LNCaP clone FGC (cell line): ENCODE measurements at places on chromosomes 4 and X.
A peak's percentile ranks its signal among the peaks of the same experiment; 100 is the strongest.

- DNase-seq = peak; percentile 27
Observed at GRCh38 chrX:19687395-19687794, 172.1 kb upstream of the MAP3K15 start.

DNA sequence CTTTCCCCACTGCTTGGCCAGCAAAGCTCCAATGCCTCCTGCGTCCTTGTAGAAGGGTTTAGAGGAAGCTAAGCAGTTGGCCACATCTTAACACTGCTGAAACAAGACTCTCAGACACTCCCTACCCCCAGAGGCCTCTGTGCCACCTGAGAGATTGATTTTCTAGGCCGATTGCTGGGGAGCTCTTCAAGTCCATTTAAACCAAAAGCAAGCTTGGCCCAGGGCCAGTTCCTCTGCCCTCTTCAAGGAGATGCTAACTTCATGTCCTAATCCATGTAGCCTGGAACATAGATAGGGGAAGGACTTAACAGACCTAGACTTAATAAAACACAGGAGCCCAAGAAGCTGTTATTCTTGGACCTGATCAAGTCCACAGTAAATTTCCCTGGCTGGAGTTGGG, 27.2 kb upstream of the FMR1NB start:
- no peak for DNase-seq

DNA sequence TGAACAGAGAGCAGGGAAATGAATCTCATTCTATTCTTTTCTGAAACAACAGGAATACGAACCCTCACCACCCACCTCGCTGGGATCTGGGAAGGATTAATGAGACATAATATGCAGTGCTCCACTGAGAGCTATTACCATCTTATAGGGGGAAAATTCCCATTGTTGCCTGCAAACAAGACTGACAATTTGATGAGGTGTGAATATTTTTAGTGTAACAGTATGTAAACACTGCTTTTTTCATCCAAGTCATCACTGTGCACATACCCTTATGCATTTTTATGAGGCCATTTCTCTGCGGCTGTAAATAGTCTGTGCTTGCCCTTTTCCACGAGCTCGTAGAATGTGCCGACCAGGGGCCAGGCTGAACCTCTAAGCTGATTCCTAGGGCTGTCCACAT, 285.6 kb upstream of the CPEB2 start:
- no peak for DNase-seq

- no peak for DNase-seq
Observed at GRCh38 chrX:40394302-40394701, 186.5 kb upstream of the ATP6AP2 start.

GRCh38 chr4:74840936-74841509, 46.7 kb upstream of the BTC start:
- no peak for DNase-seq

GRCh38 chr4:176150704-176151103, 44.7 kb downstream of the SPATA4 start:
- no peak for DNase-seq

- no peak for DNase-seq
Observed at GRCh38 chrX:22159071-22159470, 113.6 kb upstream of the CBLL2 start.

- DNase-seq = no peak
Observed at GRCh38 chrX:121754301-121754700, 706.9 kb downstream of the GLUD2 start.

GRCh38 chr4:53981567-53981966, 82.8 kb downstream of the CHIC2 start:
- no peak for DNase-seq

DNA sequence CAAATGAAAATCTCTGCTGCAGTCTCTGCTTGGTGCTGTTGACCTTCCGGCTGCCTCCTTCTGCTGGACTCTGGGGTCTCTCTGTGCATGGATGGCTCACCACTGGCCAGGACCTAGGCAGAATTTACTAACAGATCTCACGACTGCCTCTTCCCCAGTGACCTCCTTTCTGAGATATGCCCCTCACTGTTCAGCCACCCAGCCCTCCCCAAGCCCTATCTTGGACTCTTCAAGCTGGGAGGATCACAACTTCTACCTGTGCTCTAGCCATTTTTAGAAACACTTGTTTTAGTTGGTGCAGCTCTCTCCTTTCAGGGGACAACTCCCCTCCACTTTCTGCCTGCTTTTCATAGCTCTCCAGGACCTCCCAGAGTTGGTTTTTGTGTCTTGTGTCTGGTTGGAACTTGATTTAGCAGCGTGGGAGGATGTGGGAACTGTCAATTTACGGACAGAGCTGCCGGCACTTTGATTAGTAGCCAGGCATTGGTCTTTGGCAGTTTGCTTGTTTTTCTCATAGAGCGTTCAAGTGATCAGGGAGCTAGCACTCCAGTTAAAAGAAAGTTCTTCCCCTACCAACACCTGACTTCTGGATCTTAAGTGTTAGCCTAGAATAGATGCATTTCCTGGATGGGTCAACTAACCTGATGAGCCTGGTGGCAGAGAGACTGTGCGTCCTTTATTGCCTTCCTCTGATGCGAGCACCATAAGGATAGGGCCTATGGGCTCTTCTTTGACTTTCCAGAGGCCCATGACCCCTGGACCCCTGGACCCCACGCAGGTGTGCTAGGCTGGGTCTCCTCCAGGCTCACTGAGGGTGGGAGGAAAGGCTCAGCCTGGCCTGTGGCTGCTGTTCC, 6.5 kb downstream of the RGS12 start:
- no peak for DNase-seq

GRCh38 chr4:188299161-188299560, 159.9 kb downstream of the TRIML1 start:
- DNase-seq = no peak

- no peak for DNase-seq
Observed at GRCh38 chr4:24799544-24800324, 4.4 kb downstream of the SOD3 start.

- no peak for DNase-seq
Observed at GRCh38 chr4:3611778-3612177, 79.6 kb upstream of the LRPAP1 start.

- no peak for DNase-seq
Observed at GRCh38 chrX:53678667-53679066, 7.9 kb downstream of the HUWE1 start.

GRCh38 chr4:158203436-158203835, 6.8 kb upstream of the TMEM144 start:
- no peak for DNase-seq

DNA sequence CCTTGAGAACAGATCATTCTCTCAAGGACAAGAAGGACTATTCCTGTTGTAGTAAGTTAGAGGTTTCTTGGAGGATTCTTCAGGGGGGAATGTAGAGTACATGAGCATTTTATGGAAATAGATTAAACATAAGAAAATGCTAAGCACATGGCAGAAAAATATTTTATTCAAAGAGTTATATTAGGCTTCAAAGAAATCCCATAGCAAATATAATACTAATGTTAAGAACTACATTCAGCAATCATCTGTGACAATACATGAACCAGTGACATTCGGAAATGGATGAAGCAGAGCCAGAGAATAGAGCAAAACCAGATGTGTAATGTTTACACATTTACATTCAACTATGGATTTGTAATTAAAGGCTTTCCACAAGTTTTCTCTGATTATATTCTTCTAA, 288.6 kb downstream of the NAF1 start:
- DNase-seq = no peak

GRCh38 chr4:113153529-113154101, 104.2 kb downstream of the ANK2 start:
- no peak for DNase-seq

GRCh38 chrX:13428053-13428786, 108.4 kb upstream of the ATXN3L start:
- DNase-seq = peak; percentile 18

DNA sequence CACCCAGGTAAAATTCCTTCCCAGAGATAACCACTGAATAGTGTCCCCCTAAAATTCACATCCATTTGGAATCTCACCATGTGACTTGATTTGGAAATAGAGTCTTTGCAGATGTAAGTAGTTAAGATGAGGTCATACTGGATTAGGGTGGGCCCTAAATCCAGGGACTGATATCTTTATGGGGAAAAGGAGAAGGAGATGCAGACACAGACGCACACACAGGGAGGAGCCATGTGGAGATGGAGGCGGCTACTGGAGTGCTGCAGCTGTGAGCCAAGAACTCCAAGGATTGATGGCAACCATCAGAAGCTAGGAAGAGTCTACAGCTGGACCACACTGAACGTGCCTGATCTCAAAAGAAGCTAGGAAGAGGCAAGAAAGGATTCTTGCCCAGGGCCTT, 96.6 kb upstream of the SRD5A3 start:
- DNase-seq = no peak

- DNase-seq = no peak
Observed at GRCh38 chrX:103941201-103941975, 21.0 kb upstream of the TMSB15B start.

DNA sequence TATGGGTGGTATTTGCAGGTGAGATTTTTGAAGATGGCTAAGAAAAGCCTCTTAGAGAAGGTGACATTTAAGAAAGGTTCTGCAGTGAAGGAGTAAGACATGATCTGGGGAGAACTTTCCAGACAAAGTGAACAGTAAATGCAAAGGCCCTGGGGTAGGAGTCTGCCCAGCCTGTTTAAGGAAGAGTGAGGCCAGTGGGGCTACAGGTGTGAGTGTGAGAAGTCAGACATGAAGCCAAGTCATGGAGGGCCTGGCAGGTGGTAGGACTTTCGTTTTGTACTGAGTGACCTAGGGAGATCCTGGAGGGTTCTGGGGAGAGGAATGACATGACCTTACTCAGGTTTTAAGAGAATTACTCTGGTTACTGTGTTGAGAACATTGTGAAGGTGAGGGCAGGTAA, 21.5 kb downstream of the COQ2 start:
- no peak for DNase-seq

GRCh38 chr4:24630937-24631336, 46.6 kb upstream of the DHX15 start:
- no peak for DNase-seq

GRCh38 chr4:77204621-77205020, 47.6 kb downstream of the CCNG2 start:
- no peak for DNase-seq

DNA sequence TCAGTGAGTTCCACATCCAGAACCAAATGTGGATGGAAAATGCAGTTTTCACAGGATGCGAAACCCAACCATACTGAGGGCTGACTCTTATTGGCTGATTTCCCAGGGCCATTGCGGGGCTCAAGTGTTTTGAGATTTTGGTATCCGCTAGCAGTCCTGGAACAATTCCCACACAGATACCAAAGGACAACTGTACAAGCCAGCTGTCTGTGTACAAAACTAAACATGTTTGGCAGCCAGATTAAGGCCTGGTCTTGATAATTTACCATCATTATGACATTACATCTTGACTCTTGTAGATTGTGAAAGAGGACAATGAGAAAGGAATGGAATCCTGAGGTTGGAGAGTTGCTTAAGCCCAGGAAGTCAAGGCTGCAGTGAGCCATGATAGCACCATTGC, 121.9 kb downstream of the DKK2 start:
- no peak for DNase-seq

DNA sequence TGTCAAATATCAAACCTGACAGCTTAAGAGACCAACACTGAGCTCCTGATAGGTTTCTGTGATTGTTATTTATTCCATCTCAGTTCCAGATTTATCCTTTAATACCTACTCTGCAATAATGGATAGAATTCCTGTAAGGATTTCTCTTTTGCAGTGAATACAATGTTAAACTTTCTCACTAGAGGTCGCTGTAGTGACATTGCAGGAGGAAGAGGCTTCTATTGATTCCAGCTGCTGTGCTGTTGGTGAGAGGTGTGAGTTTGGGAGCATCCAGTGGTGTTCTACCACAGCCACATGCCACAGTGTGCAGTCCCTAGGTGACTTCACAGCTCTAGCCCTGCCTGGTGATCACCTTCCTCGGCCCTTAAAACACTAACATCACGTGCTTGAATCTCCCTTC, 34.6 kb upstream of the DCAF8L2 start:
- DNase-seq = no peak

- DNase-seq = no peak
Observed at GRCh38 chr4:6031846-6032245, 13.6 kb upstream of the C4orf50 start.

- no peak for DNase-seq
Observed at GRCh38 chrX:8349816-8350544, 114.7 kb upstream of the VCX3B start.

DNA sequence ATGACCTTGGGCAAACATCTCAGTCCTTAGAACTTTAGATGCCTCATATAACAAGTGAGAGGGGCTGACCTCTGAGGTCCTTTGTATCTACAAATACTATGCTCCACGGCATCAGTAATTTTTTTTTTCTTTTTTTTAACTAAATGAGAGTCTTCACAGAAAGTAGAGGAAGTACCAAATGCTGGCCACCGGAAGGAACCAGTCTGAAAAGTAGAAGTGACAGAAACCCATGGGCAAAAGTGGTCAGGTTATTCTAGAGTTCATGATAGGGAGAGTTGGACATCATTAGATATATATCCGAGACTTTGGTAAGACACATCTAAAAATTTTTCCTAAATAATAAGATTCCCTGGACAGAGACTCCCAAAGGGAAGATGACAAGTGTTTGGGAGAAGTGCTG, 53.7 kb downstream of the COQ2 start:
- DNase-seq = no peak

GRCh38 chrX:29992083-29992482, 223.3 kb upstream of the MAGEB2 start:
- no peak for DNase-seq

DNA sequence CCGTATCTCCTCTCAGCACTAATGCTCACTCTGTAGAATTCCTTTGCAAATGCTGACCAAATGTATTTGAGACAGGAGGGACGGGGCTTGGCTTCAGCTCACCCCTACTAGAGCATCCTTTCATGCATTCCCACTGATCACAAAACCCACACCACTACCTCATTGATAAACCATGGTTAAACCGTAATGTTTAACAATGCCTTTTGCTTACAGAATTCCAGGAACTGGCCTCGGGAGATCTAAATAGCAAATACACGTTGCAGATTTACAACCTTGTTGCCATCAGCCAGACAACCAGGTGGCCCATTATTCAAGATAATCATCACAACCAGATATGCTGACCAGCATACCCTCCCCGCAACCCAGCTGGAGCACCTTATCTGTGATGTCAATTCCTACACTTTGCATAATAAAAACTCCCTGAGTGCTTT, 391.9 kb downstream of the KCTD8 start:
- DNase-seq = no peak

DNA sequence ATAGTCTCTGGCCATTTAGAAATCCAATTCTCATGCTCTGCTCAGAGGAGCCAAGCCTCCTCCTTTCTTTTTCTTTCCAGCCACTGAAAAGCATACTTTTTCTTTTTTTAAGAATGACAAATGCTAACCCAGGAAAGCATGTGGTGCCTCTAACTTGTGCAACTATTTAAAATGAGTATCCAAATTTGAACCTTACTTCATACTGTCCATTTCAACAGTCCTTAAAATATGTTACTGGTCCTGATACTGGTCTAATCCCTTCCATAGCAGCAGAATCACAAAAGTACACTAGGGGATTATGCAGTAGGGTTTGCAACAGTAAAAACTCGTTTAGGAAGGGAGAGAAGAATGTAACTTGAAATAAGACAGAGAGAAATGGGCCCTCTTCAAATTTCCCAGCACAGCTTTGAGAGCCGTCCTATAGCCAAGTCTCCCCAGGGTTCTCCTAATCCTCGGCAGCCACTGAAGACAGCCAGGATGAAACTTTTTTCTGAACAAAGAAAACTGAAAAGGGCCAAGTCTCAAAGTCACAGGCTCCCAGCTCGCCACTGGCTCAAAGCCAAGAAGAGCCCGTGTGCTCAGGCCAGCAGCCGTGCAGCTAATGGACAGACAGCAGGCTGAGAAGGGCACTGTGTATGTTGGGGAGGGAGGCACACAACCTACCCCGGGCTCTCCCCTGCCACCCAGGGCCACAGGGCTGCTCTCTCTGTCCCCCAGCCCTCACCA, 39.5 kb downstream of the GPC4 start:
- no peak for DNase-seq

- DNase-seq = no peak
Observed at GRCh38 chr4:182380771-182381181, 137.6 kb downstream of the TENM3 start.
